ENCODE measurements at places on chromosomes 16 and 17.

DNA sequence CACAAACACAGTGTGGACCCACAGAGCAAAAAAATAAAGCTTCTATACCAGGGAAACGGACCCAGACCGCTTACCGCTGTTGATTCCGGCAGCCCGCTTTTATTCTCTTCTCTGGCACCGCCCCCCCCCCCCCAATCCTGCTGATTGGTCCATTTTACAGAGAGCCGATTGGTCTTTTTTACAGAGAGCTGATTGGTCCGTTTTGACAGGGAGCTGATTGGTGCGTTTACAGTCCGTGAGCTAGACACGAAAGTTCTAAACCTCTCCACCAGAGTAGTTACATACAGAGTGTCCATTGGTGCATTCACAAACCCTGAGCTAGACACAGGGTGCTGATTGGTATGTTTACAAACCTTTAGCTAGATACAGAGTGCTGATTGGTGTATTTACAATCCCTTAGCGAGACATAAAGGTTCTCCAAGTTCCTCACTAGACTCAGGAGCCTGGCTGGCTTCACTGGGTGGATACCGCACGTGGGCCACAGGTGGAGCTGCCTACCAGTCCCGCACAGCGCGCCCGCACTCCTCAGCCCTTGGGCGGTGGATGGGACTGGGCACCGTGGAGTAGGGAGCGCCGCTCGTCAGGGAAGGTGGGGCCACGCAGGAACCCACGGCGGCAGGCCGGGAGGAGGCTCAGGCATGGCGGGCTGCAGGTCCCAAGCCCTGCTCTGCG is 92.4 kb downstream of the HAPSTR1 start:
- no peak for DNase-seq

GRCh38 chr17:61443475-61443882 is 8.7 kb upstream of the TBX4 start:
- no peak for DNase-seq

- no peak for DNase-seq
These were observed 41.5 kb upstream of the CBFA2T3 start for GRCh38 chr16:89018282-89019158.

DNA sequence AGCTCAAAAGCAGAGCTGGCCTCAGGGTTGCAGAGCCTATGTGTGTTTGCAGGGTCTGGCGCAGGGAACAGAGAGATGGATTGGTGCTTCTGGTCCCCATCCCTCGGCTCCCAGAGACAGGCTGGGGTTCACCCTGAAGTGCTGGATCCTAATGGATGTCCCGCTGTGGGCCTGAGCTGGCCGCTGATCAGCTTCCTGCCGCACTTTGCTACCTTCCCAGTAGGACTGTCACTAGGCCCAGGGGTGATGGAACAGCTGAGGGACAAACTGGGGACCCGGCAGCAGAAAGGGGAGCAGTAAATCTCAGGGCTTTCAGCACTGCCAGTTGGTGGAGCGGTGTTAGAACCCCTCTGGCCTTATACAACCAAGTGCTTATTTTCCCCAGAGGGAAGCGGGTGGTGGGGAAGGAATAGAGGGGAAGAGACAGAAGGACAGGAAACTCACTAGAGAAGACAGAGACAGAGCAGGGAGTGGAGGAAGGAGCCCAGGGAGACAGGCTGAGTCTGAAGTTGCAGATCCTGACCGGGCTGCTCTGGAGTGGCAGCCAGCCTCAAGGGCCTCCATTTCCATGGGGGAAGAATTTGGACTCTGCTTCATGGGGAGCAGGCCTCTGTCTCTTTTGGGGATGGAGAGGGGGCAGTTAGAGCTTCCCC is 78.6 kb downstream of the MRM1 start:
- no peak for DNase-seq

DNA sequence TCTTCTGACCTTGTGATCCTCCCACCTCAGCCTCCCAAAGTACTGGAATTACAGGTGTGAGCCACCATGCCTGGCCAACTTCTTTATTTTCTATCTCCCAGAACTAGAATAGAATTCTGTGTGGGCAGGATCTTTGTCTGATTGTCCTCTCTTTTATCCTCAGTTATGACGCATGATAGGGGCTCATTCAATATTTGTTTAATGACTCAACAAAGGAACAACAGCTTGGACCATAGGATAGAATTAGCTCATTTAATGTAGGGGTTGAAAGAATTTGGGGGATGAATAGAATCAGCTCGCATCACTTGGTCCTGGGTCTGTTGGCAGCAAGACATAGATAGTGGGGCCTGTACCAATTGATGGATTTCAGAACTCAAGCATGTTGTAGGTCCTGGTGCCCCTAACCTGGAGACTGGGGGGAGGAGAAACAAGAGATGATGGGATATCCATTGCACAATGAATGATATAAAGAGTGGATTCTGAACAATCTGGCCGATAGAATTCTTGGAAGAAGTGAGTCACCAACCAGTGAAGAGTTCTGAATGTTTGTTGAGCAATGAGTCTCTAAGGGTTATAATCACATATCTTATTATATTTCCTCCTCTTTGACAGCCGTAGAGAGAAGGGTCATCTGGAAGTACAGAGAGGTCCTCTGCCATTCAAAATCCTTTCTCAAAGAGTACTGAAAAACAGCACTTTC is 250.2 kb downstream of the HS3ST4 start:
- DNase-seq = peak; percentile 6

GRCh38 chr16:79422064-79422463 is 178.5 kb downstream of the MAF start:
- no peak for DNase-seq
